ENCODE measurements at places on chromosomes 6 and 20.

DNA sequence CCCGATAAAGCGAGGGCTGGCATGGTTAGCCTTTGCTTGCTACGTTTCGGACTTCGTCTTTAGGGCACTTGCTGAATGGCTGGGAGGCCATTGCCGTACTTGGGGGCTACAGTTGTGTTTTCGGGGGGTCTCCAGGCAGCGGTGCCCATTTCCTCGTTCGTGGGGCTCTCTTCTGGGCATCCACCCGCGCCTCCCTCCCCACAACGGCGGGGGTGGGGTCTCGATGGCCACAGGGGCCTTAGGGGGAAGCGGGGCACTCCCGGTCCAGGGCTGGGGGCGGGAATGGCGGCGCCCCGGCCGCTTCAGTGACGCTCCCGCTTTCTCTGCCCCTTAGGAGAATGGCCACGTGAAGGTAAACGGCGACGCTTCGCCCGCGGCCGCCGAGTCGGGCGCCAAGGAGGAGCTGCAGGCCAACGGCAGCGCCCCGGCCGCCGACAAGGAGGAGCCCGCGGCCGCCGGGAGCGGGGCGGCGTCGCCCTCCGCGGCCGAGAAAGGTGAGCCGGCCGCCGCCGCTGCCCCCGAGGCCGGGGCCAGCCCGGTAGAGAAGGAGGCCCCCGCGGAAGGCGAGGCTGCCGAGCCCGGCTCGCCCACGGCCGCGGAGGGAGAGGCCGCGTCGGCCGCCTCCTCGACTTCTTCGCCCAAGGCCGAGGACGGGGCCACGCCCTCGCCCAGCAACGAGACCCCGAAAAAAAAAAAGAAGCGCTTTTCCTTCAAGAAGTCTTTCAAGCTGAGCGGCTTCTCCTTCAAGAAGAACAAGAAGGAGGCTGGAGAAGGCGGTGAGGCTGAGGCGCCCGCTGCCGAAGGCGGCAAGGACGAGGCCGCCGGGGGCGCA lies 2.4 kb downstream of the MARCKS start:
- DNase-seq = no peak

GRCh38 chr6:46997646-46998045 lies 44.5 kb downstream of the ADGRF1 start:
- DNase-seq = no peak

DNA sequence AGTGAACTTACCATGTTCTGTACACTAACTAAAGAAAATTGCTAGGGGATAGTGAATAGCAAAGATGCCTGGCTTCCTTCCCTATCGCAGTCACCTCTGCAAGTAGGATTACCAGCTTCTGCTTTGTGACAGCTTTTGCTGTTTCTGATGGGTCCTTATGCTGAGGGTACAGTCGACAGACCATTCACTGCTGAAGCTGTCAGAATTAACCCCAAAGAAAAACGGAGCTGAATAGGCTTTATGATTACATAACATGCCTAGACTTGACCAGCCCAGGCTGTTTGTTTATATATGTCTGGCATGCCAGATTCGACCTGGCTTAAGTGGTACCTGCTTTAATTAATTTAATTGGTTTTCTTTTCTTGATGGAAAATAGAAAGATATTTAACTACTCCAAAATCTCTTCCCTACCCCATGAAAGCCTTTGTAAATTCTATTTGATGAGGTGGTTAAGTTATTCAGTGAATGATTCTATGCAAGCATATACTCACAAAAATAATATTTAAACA lies 21.7 kb upstream of the PRELID3B start:
- no peak for DNase-seq

DNA sequence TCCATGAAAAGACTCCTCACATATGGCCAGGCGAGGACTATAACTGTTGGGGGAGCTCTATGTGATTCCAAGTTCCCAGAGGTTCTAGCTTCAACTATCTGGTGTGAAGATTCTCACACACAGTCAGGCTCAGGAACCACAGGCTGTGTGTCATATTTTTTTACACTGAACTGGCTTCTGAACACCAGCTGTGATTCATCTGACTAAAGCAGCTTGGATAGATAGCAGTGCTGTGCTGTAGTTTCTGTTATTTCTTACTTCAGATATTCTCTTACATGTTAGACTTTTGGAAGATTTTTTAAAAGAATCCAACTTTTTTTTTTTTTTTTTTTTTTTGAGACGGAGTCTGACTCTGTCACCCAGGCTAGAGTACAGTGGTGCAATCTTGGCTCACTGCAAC lies 140.7 kb upstream of the MCHR2 start:
- DNase-seq = no peak

- DNase-seq = no peak
Measured at GRCh38 chr6:66328200-66328599, 621.2 kb upstream of the EYS start.

DNA sequence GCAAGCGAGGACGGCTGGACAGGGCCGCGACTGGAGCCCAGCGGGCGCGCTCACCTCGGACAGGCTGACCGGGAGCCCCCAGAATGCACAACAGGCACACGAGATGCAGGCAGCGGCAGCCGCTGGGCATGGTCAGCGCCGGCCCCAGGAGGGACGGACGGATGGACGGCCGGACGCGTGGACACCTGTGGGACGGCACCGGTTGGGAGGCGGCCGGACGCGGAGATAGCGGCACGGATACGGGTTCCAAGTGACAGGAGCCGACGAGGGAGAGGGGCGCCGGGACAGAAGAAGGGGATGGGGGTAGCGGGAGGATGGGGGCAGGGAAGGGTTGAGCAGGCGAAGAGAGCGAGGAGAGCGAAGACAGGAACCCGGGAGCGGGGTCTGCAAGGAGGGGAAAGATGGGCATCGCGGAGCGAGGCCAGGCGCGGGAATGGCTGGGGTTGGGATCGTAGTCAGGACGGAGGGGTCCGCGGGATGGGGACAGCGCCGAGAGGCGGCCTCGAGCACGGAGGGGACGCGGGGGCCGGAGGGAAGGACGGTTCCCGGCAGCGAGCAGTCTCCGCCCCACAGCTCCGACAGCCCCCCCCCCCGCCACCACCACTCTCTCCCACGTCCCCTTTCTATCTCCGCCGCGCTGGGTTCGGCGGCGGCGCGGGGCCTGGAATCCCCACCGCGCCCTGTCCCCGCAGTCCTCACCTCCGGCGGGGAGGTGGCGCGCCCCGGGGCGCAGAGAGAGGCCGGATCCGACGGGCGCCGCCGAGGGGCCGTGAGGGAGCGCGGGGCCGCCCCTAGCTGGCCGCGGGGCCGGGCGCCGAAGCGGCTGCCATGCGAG lies 435 bp downstream of the DLK2 start:
- peak; percentile 44 for DNase-seq

DNA sequence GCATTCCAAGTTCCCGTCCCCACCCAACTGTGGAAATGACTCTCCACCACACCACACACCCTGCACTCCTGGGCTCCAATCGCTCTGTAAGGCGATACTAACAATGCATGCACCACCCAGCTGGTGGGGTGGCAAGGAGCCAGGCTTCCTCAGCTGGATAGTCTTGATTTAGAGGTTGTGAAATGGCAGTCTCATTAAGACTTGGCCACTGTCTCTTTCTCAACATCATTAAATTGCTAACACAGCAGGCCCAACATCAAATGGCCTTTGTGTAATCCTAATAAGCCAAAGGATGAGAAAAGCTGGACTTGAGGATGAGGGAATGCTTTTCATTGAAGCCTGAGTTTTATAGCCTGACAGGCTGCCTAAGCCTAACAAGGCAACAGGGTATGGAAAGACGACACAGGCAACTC lies 223.7 kb downstream of the GMDS start:
- no peak for DNase-seq

DNA sequence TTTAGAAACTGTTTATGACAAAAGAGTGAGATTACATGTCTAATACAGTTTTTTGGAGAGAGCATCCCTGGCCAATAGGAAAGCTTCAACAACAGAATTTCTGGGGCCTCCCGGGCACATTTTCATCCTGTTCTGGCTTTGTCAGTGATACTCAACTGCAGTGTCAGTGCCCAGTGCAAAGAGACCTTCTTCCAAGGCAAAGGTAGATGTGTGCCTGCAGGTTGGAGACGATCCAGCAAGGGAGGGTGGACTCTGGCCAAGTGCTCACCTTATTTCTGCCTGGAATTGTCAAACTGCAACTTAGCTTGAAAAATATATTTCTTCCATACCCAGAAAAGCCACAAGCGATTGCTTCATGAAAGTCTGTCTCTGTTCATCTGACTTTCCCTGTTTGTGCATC lies 211.6 kb upstream of the SNX9 start:
- no peak for DNase-seq

DNA sequence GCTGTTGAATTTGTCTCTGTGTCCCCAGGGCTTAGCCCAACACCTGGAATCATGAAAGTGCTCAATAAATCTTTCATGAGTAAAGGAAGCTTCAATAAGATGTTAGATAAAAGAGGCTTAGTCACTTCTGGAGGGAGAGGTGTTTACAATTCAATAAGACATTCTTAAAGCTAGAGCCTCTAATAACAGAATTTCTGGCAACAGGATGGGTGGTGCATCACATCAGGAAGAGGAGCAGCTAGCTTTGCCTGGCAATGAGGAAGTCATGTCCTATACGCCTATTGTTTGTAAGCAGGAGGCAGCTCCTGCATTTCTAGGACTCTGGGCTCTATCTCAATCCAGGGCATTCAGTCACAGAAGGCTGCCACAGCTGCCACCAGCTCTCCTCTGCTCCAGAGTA lies 638.5 kb downstream of the EPM2A start:
- no peak for DNase-seq

DNA sequence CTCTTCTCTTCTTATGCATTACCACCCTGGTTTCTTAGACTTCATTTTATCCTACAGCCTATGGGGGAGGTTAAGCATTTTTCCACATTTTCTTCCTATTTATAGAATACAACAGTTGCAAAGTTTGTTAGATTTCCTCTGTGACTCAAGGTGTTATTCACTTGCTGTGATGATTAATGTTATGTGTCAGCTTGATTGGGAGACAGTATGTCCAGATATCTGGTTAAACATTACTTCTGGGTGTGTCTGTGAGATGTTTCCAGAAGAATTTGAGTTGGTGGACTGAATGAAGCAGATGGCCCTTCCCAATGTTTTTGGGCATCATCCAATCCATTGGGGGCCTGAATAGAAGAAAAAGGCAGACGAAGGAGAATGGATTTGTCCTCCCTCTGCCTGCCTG lies 131.3 kb downstream of the C6orf118 start:
- no peak for DNase-seq

GRCh38 chr6:2843138-2843740 lies 1.6 kb upstream of the SERPINB1 start:
- no peak for DNase-seq

DNA sequence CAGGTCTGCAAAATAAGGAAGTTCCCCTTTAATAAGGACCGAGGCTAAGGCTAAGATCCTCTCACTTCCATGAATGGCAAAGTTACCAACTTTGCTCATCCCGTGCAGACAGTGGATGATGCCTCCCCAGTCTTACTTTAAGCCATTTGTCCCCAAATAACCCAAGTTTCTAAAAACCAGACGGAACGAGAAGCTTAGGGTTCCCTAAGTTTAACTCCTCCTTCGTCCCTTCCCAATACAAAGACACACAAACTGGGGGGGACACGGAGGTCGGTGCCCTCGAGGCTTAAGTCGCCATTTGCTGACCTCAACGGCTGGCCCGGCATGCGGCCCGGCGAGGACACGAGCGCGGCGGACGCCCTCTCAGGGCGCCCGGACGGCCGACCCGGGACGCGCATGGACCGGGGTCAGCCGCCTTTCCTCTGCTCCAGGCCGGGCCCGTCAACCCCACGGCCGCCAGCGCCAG lies 527 bp downstream of the FBXO30 start:
- DNase-seq = no peak

DNA sequence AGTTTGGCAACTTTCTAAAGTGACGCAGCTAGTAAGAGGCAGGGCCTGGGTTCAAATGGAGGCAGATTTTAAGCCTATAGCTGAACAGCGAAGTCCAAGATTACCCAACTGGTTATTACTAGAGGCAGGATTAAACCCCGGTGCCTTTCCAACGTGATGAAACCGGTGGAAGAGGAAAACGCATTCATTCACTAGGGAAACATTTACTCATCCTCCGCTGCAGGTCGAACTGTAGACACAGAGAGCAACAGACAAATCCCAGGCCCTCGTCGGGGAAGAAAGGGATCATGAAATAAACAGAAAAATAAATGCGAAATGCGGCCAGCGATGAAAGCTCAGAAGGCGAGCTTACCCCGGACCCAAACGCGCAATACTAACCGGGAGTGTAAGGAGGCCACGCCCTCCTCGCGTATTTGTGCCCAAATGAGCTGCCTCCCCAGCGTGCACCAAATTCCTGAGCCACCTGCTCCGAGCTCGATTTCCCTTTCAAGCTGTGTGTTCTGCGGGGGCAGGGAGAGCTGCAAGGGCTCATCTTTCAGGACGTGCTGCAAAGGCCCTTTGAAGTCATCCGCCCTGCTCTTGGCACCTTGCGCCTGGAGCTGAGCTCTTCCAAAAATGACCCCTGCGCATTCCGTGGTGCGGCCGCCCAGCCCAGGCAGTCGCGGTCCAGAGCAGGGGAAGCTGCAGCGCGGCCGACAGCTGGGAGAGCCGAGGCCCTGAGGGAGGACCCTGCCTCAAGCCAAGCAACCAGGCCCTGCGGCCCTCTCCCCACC lies 46.9 kb downstream of the PDYN start:
- DNase-seq = no peak

GRCh38 chr6:158808941-158809678 lies 10.1 kb downstream of the EZR start:
- no peak for DNase-seq

GRCh38 chr20:51085769-51086168 lies 62.9 kb upstream of the KCNG1 start:
- DNase-seq = no peak

DNA sequence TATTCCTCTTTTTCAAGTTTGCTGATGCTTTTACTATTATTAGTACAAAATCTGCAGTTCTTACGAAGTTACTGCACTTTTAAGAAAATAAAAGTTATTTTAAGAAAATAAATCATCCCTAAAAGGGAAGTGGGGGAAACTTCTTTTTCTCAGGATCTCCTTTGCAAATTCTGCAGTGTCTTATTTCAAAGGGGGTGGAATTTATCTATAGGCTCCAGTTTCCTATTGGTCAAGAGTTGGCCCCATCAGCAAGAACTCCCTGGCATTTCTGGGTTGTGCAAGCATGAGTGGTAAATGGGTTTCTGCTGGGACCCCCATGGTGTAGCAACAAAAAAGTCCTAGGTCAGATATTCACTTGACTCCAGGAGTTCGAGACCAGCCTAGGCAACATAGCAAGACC lies 136.3 kb upstream of the PRDM1 start:
- DNase-seq = no peak

GRCh38 chr6:126722411-126722810 lies 382.5 kb downstream of the CENPW start:
- DNase-seq = no peak

Measured in activated gamma-delta T cell (primary cell).